ENCODE measurements at places on chromosomes 4 and X.

GRCh38 chr4:158785718-158786117 lies 16.9 kb downstream of the FNIP2 start:
- no peak for DNase-seq

GRCh38 chrX:104284507-104284906 lies 29.8 kb upstream of the ESX1 start:
- DNase-seq: no peak

DNA sequence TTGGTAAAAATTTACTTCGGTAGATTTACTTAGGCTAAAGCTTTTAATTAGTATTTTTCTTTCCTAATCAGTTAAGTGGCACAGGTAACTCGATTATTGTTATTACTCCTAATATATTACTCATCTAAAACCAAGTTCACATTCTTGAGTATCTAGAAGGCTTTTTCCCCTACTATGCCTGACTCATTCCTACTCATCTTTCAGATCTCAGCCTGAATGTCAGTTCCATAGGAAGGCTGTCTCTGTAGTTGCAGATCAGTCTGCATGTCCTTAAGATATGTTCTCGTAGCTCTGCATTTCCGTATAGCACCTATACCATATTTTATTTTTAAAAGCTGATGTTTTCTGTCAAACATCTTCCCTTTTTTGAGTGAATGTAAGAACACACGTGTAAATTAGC lies 5.9 kb upstream of the FAM184B start:
- DNase-seq: no peak

GRCh38 chr4:157075811-157076577 lies at the start of gene GLRB:
GLRB (plus strand) TSS chr4:157076150; CDS start chr4:157078025, 1,875 bp downstream.
- no peak for DNase-seq

- DNase-seq: no peak
Observed at GRCh38 chr4:47312170-47312569, 151.3 kb downstream of the COMMD8 start.

- DNase-seq: no peak
Observed at GRCh38 chrX:113973706-113974105, 610.2 kb upstream of the HTR2C start.

GRCh38 chr4:109472343-109472761 lies 38.7 kb downstream of the SEC24B start:
- no peak for DNase-seq

GRCh38 chr4:186104890-186105646 lies 564 bp downstream of the FAM149A start:
- DNase-seq: no peak

GRCh38 chr4:159178151-159178546 lies 75.3 kb downstream of the RAPGEF2 start:
- DNase-seq: no peak

- DNase-seq: no peak
Observed at GRCh38 chr4:85556283-85556682, 81.3 kb downstream of the ARHGAP24 start.

GRCh38 chrX:30806187-30806728 lies 82.8 kb downstream of the TAB3 start:
- no peak for DNase-seq

- DNase-seq: no peak
Observed at GRCh38 chr4:988726-989721, 2.2 kb downstream of the IDUA start.

DNA sequence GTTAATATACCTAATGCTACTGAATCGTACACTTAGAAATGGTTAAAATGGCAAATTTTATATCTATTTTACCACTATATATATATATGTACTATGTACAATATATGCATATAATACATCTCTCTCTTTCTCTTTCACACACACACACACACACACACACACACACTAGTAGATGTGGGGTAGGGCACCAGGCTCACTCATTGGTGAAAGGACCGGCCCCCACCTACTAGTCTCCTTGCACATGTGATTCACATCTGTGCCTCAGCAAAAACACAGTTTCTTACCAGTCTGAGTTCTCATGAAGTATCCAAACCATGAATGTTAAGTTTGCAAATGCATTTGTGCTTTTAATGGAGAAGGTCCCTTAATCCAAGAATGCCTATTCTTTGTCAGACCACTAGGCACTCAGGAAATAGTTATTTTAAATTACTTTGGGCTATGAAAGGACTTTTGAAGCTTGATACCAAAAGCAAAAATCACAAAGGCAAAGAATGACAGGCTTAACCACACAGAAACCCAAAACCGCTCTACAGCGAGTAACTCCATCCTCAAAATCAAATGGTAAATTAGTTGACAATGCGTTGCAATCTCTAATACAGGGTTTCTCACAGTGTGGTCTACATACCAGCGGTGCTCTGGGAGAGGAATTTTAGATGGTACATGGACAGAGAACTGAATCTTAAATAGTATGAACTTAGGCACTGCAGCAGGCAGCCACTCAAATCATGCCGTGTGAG lies 5.8 kb downstream of the TSC22D3 start:
- no peak for DNase-seq

DNA sequence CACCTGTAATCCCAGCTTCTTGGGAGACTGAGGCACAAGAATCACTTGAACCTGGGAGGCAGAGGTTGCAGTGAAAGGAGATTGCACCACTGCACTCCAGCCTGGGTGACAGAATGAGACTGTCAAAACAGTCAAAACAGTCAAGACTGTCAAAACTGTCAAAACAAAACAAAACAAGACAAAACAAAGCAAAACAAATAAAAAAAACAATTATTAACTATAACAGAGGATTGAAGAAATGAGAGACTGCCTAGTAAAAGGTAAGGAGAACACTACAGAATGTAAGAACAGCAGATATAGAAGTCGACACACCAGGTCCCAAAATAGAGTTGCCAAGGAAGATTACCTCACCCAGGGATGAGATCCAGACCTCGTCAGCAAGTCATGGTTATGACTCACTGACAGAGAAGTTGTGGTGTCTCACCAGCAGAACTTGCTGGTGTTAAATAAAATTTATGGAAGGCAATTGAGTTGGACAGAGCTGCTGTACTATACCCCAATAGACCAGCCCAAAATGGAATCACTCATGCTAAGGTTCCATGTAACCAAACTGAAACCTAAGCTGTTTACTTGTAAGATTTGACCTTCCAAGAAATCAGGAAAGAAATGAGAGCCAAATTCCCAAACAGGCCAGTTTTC lies 32.1 kb upstream of the GK start:
- no peak for DNase-seq

GRCh38 chr4:76246025-76246424 lies 5.5 kb upstream of the FAM47E start:
- no peak for DNase-seq

DNA sequence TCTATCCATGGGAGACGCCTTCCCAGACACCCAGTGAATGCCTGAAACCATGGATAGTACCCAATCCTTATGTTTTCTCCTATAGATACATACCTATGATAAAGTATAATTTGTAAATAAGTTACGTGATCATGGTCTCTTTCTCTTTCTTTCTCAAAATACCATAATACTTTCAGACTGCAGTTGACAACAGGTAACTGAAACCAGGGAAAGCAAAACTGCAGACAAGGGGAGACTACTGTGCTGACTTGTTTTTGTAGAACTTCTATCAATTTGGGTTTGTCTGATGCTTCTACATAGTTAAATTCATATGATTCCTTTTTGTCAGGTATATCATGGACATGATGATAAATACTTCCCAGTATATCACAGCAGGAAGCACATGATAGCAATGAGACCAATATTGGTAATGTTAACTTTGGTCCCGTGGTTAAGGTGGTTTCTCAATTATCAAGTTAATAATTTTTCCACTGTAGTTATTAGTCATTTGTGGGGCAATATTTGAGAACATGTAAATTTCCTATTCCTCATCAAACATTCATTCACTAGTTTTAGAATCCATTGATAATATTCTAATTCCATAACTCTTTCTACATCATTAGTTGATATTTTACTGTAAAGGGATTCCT lies 298.0 kb upstream of the TET2 start:
- DNase-seq: no peak

GRCh38 chrX:136710325-136710951 lies 62.5 kb downstream of the CD40LG start:
- no peak for DNase-seq

GRCh38 chr4:159563257-159563656 lies 460.4 kb downstream of the RAPGEF2 start:
- DNase-seq: no peak

DNA sequence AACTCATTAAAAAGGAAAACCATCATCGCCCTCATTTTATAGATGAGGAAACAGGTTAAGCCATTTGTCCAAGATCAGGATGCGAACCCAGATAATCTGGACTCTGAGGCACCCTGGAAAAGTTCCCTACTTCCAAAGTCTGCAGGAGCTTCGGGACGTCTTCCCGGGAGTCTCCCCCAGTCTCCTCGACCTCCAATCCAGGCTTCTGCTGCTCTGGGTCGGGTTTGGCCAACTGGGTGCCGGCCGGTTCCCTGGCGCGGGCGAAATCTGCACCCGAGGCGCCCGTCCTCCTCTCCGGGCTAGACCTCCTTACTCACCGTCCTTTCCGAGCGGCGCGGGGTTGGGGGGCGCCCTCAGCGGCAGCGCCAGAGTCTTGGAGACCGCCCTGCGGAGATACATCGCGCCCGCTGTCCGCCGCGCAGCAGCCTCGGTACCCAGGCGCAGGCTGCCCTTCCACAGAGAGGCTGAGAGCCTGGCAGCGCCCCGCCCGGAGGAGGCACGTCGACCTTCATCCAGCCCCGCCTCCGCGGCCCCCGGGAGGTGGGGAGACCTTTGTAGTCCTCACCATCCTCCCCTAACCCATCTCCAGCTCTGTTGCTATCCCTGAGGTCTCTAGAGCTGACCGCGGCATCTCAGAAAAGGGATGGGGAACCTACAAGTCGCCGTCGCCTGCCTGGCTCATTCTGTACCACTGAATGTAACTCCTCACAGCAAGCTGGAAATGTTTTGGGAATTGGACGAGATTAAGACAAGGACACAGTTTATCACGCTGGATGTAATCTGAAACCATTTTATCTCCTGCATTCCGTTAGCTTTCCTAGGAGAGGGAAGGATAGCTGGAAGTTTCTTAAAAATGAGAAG lies at the start of gene MGARP:
Gene MGARP, minus strand, starts transcription at position 466 of the 861 bp plus-strand sequence. Its CDS starts 67 bp downstream, at position 399.
- no peak for DNase-seq

DNA sequence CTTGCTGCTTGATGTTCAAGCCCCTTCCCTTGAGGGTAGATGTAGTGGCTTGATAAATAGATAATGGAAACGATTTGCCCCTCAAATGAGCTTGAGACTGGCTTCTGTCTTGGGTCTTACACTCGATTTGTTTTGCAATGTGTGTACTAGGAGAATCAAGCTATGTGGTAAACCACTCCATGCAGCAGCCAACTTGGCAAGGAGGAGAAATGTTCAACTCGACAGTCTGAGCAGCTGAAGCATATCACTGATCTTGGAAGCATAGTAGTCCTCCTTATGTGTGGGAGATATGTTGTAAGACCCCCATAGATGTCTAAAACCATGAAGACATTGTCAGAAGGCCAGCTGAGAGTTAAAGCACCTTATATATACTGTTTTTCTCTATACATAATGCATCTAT lies 125.3 kb downstream of the CCNG2 start:
- no peak for DNase-seq

DNA sequence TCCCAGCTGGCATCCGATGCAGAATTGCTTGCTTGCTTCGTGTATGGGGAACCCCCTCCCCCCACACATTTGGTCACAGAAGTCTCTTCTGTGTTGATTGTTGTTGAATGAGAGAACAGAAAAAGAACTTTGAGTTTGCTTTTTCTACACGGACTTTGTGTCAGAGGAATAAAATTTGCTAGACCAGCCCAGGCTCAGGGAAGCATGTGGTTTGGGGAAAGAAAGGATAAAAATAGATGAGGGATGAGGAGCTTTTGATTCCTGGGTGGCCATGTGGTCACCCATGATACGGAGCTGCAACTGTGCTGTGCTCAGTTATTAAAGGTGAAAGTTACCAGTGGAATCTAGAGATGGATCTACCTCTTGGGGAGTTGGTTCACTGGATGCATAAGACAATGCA lies 34.2 kb upstream of the ESX1 start:
- DNase-seq: no peak

DNA sequence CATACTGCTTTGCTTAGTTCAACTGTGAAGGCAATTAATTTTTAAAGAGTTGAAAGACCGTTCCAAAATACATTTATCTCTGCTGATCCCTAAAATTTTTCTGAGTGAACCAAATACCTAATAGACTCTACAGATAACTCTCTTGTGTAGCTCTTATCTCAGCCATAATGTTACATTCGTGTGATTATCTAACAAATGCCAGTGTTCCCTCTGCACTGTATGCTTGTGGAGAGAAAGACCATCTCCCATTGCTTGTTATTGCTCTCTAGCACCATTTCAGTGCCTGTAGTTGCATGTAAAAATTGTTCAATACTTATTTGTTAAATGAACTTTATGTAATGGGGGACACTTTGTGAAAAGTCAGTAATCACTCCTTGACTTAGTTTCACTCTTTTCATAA lies 81.3 kb upstream of the ATOH1 start:
- DNase-seq: no peak

GRCh38 chr4:48565362-48566033 lies 75.4 kb downstream of the ZAR1 start:
- DNase-seq: no peak

DNA sequence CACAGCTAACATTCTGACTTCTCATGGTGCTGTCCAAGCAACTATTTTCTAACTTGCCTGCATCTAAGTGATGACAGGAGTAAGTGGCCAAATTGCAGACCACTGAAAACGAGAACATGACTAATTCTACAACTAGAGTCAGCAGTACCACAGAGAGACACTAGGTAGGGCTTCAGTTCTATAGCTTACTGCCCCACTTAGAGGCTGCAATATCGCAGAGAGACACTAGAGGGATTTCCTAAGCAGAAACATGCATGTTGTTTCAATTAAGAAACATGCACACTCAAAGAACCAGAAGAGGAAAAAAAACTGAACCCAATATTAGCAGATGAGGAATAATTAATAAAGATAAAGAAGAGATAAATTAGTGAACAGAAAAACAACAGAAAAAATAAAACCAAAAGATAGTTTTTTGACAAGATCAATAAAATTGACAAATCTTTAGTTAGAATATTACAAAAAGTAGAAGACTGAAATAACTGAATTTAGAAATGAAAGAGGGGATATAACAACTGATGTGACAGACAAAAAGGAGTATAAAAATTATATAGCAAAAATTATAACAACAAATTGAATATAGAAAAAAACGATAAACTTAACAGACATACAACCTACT lies 100.8 kb downstream of the SPIN4 start:
- DNase-seq: peak; percentile 4

DNA sequence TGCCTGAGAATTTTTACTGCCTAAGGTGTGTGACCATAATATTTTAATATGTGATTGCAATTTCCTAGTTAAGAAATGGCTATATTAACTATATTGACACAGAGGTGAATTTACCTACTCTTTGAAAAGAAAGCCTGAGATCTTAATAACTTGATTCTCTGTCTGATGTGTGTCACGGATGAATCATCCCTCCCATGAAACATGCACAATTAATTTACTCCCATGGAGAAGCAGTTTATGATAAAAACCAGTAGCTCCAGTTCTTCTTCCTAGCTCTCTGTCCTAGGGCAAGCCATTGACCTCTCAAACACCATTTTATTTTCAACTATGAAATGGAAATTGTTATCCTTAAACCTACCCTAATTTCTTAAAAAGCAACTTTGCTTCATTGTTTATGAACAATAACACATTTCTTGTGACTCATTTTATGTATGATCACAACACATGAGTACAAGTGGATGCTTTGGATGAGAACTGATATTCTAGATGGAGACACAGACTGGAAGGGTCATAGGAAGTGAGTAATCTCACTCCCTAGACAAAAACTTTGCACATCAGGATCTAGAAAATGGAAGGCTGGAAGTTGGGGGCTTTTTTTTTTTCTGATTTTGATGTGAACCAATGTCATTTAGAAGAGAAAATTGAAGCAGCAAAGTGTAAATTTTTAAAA lies 438.3 kb downstream of the GPAT3 start:
- DNase-seq: no peak

GRCh38 chrX:124086411-124086810 lies 124.9 kb downstream of the STAG2 start:
- DNase-seq: peak; percentile 3

All from T-helper 9 cell (primary cell).